Renal cortical epithelial cell (primary cell): ENCODE measurements at places on chromosomes 11 and 22. TPM values are rescaled to one million over a fixed set of nuclear protein-coding genes. Genes with fewer than 3 reads are reported as not detected.

SNU13 gene
- total RNA-seq: 92.2 and 104 TPM in 2 replicates

JHY gene
- 0.52 and 3.4 TPM in 2 replicates for total RNA-seq

PGR gene
- under 0.01 and 0.05 TPM in 2 replicates for total RNA-seq

APOL3 gene
- total RNA-seq: 4.0 and 10.4 TPM in 2 replicates

MIAT gene
- total RNA-seq: 0.35 and 0.50 TPM in 2 replicates

TEX12 gene
- not detected in 2 replicates for total RNA-seq

KCNQ1 gene
- 0.35 and 1.1 TPM in 2 replicates for total RNA-seq

DCHS1 gene
- total RNA-seq: under 0.01 and 1.3 TPM in 2 replicates

OMP gene
- 0.50 TPM in 1 of 2 replicates, not detected in the other for total RNA-seq

CST6 gene
- total RNA-seq: 2.3 and 140 TPM in 2 replicates

UBQLN3 gene
- 0.05 TPM in 1 of 2 replicates, not detected in the other for total RNA-seq

TSPAN18 gene
- total RNA-seq: 2.6 and 6.7 TPM in 2 replicates

VSTM5 gene
- 0.17 and 0.70 TPM in 2 replicates for total RNA-seq

TESMIN gene
- total RNA-seq: 2.9 and 5.0 TPM in 2 replicates

MIF gene
- 213 and 324 TPM in 2 replicates for total RNA-seq

MYRF gene
- 4.2 and 20.0 TPM in 2 replicates for total RNA-seq

MYBPC3 gene
- total RNA-seq: not detected in 2 replicates

FOSL1 gene
- total RNA-seq: 4.2 and 9.7 TPM in 2 replicates

FEN1 gene
- total RNA-seq: 12.1 and 35.6 TPM in 2 replicates

ZNRF3 gene
- 6.1 and 26.9 TPM in 2 replicates for total RNA-seq

AAMDC gene
- 22.6 and 26.2 TPM in 2 replicates for total RNA-seq

SLC25A1 gene
- total RNA-seq: 175 and 192 TPM in 2 replicates

SCN4B gene
- total RNA-seq: 0.15 and 0.35 TPM in 2 replicates

HOATZ gene
- total RNA-seq: not detected in 2 replicates

HTR3A gene
- total RNA-seq: 0.35 TPM in 2 replicates

PLAAT2 gene
- total RNA-seq: not detected in 2 replicates

NRIP3 gene
- total RNA-seq: 2.7 and 16.8 TPM in 2 replicates

CHST1 gene
- 0.10 TPM in 1 of 2 replicates, not detected in the other for total RNA-seq

OR2D2 gene
- 0.40 TPM in 1 of 2 replicates, not detected in the other for total RNA-seq

SLC16A8 gene
- not detected in 2 replicates for total RNA-seq

TRIM29 gene
- total RNA-seq: 0.69 and 2.4 TPM in 2 replicates

PRSS23 gene
- 197 and 327 TPM in 2 replicates for total RNA-seq

TRIM66 gene
- 4.7 and 7.5 TPM in 2 replicates for total RNA-seq

APOBEC3H gene
- 0.65 and 0.87 TPM in 2 replicates for total RNA-seq

CTSF gene
- 6.6 and 46.7 TPM in 2 replicates for total RNA-seq

ADM2 gene
- total RNA-seq: 2.3 and 3.4 TPM in 2 replicates

CTSW gene
- total RNA-seq: 0.35 TPM in 1 of 2 replicates, not detected in the other

C22orf31 gene
- not detected in 2 replicates for total RNA-seq

PLA2G3 gene
- not detected in 2 replicates for total RNA-seq

PHRF1 gene
- total RNA-seq: 27.4 and 40.9 TPM in 2 replicates

RCN1 gene
- 245 and 372 TPM in 2 replicates for total RNA-seq

FIBIN gene
- total RNA-seq: 7.8 and 24.5 TPM in 2 replicates

BRSK2 gene
- total RNA-seq: 0.17 and 0.30 TPM in 2 replicates

NPAS4 gene
- total RNA-seq: not detected in 2 replicates

APOA5 gene
- total RNA-seq: not detected in 2 replicates

ARHGAP8 gene
- 5.3 and 25.0 TPM in 2 replicates for total RNA-seq

NDUFA6 gene
- 36.5 and 76.1 TPM in 2 replicates for total RNA-seq

ABCG4 gene
- 0.15 TPM in 1 of 2 replicates, not detected in the other for total RNA-seq

COPB1 gene
- total RNA-seq: 329 and 407 TPM in 2 replicates

GAL gene
- total RNA-seq: 0.87 TPM in 1 of 2 replicates, not detected in the other
